ENCODE measurements at places on chromosomes 6 and 20.

DNA sequence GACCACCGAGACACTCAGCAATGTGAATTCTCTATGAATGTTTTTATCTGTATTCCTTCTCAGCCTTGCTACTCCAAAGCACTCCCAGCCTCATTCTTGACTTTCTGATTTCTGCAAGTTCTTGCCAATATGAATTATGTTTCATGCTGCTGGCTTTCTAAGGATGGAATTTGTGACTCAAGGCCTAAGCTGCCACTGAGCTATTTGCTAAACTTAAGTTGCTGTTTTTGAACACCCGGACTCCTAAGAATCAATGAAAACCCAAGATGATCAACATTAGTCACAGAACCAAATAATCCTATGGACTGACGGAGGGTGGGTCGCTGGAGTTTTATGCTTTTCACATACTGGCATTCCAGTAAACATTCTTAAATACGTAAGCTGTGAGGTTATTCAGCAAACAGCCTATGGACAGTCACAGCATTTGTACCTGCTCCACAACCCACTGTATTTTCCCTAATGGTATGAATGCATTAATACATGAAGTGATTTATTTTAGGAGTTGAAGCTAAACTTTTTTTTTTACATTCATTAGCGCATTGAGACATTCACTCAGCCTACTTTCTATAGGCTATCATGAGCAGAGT lies 8.2 kb upstream of the PXDC1 start:
- no peak for DNase-seq

DNA sequence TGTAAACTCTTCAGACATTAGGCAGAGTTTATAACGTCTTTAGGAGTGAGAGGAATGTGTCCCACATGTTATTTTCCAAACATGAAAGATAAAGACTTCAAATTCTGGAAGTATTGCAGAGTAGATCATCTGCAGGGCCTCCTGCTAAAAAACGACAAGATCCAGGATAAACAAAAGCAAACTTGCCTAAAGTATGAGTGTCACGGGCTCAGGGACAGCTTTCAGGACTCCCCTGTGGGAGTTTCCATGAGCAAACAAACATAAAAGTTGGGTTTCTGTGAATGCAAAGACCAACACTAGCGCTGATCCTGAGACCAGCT lies 76.9 kb downstream of the TXNDC5 start:
- DNase-seq: no peak

DNA sequence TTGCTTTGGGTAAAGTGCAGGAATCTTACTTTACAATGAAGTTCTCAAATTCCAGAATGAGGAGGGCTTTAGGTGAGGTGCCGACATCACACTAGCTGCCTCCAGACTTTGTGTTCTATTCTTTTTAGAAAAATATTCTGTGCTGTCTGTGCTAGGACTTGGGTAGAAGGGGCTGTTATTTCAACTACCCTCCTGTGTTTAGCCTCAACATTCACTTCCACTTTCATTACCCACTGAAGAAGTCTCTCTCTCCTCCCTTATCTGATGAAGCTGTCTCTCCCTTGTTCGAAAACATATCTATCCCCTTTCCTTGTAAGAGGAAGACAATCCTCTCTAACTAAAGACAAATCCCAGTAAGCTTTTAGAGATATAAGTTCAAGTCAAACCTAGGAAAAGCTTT lies 25.0 kb upstream of the BRPF3 start:
- DNase-seq: no peak

DNA sequence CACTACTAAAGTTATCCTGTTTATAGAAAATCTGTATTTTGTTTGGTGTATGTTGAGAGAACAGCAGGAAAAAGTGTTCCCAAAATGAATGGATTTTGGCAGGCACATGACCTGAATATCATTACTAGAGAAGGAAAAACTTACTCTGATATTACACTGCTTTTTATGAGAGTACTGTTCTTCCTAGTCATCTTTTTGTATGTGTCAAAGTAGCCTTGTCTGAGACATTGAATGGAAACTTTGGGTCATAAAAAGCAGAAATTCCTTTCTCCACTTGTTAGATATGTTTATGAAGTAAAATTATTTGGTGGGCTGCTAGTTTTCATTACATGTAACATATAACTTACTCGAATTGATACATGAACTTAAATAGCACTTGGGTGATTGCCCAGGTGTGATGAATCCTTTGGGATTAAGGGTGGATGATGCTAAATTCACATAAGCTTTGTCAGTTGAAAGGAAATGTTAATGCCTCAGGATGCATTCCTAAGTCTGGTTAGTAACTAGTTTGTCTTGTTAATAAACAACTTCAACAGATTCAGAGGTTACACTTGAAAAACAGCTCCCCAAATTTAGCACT lies 206.7 kb downstream of the CENPW start:
- no peak for DNase-seq

DNA sequence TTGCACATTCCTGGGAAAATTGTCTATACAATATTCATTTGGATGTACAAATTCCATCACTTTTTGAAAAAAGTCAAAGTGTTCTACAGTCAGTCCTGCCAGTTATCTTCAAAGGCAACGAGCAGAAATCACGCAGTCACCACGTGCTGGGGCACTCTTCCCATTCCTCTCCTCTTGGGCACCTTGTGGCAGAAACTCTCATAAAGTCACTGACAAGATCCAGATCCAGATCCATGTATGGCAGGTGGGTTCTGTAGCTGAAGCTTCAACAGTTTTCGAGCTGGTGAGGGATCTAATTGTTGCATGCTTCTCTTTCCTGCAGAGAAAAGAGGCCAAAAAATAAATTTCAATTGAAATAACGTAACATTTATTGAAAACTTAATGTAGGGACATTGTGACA lies 6.7 kb upstream of the NDRG3 start:
- no peak for DNase-seq

GRCh38 chr6:105301756-105302616 lies 100.9 kb downstream of the PREP start:
- DNase-seq: no peak

DNA sequence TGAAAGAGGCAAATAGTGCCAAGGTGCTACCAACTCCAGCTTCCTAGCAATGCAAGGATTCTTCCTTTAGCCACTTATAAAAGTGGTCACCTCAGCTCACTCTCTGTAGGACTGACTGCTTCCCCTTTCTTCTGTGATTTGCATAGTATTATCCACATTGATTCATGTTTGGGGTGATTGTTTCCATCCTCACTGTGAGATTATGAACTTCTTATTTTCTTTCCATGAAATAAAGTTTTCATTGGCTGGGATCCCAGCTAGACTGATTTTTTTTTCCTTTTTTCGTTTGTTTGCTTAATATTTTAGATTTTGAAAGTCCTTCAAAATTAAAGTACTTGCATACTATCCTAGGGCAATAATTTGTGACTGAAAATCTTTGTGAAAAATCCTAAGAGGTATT lies 50.5 kb downstream of the EYA4 start:
- no peak for DNase-seq

DNA sequence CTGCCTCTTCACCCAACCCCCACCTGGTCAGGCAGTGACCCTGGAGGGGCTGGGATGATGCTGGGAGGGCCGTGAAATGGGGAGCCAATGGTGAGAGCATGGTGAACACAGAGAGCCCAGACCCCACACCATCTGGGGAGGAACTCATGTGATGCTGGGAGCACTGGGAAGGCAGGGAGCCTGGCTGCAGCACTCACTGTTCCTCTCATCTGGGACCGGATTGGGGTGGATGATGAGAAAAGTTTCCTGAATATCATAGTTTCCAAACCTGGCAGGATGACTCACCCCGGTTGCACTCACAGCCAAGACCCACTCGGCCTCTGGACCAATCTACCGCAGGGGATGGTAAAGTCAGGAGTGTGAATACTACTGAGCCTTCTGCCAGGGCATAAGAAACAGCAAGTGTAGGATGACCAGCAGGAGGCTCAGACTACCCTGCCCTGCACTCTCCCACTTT lies 21.8 kb downstream of the ULBP1 start:
- no peak for DNase-seq

GRCh38 chr6:141956046-141956761 lies 176.5 kb upstream of the GJE1 start:
- no peak for DNase-seq

DNA sequence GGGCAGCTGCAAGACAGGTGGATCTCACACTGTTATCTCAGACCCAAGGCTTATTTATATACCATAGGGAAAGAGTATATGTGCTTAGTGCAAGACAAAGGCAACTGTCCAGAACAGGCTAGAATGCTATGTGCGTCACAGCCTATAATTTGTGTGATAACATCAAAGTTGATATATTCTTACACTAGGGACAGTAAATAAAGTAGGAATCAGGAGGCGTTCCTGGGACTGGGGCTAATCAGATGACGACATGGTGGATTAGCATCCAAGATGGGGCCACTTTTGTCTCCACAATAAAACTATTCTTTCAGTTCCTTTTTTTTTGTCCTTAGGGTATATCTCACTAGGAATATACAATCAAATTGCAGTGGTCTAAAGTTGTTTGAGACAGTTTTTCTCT lies 54.9 kb upstream of the IER3 start:
- no peak for DNase-seq

- DNase-seq: peak; percentile 28
Observed at GRCh38 chr6:12637960-12638641, 78.5 kb upstream of the PHACTR1 start.

DNA sequence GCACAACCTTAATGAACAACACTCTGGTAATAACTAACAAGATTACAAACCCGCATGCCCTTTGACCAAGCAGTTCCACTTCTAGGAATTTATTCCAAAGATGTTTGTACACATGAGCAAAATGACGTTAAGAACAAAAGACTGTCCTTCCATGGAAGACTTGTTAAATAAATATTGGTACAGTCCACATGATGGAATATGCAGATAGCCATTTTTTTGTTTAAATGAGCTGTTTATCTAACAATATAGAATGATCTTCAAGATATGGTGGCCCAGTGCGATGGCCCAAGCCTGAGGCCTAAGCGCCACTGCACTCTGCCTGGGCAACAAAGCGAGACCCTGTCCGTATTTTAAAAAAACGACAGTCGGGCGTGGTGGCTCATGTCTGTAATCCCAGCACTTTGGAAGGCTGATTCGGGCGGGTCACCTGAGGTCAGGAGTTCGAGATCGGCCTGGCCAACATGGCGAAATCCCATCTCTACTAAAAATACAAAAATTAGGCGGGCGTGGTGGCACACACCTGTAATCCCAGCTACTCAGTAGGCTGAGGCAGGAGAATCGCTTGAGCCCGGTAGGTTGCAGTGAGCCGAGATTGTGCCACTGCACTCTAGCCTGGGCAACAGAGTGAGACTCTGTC lies 7.4 kb upstream of the AHCY start:
- no peak for DNase-seq

DNA sequence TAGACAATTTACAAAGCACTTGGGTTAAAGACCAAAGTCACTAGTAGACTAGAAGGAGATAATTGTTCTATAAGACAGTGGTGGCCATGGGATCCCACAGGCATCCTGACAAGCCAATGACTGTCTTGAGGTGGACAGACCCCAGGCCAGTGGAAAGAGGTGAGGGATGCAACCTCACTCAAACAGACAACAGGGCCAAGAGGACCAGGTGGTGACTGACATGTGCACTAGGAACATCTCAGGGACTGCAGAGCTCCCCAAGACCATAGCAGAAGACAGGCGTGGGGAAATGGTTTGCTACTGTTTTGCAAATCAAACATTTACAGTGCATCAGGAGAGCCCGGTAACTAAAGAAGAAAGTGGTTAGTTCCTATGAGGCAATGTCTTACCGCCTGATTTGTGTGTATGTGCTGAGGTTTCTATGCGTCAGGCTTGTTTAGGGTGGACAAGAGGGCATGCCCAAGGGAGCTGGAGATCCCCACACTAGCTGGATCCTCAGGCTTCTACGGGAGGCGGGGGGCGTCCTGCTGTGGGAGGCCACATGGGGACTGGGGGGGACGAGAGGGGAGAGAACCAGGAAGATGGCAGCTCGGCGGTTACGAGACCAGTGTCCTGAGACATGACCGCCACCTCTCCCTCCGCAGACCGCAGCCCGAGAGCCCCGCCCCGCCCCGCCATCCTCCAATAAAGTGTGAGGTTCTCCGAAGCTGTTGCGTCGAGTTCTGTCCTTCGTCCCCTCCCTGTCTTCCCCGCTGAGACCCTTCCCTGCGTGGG lies 623 bp upstream of the MRPS26 start:
- DNase-seq: peak; percentile 32

Data from activated CD4-positive, alpha-beta T cell treated with anti-CD3 and anti-CD28 coated beads for 24 hours (primary cell).